ENCODE measurements at places on chromosomes 1 and 21.

DNA sequence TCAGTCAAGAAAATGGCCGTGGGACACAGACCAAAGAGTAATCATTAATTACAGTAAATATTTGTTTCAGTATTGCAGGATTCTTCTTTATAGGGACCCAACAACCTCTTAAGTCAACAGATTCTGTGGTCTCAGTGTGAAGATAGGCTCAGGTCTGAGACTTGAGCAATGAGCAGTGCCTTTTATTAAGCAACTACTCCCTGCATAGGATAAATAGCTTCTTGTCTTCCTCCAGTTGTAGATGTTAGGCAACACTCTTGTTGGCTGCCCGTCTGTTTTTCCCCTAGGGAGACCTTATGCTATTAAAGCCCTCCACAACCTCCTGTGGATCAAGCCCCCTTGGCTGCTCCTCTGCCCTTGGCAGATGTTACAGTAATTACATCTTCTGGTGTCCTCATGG lies 1.8 kb upstream of the OMA1 start:
- peaks cover 3% of the 10 kb centered on the region for H3K4me1 ChIP-seq
- no peaks in the 10 kb centered on the region for H3K27me3 ChIP-seq
- H3K36me3 ChIP-seq = no peaks in the 10 kb centered on the region
- no peak overlapping the region for H3K27ac ChIP-seq
- no peak for DNase-seq

GRCh38 chr1:15958111-15958510 lies 17.8 kb downstream of the ZBTB17 start:
- no peaks in the 10 kb centered on the region for H3K27me3 ChIP-seq
- H3K36me3 ChIP-seq = peaks cover 9% of the 10 kb centered on the region
- no peak for DNase-seq
- H3K27ac ChIP-seq = no peak overlapping the region

DNA sequence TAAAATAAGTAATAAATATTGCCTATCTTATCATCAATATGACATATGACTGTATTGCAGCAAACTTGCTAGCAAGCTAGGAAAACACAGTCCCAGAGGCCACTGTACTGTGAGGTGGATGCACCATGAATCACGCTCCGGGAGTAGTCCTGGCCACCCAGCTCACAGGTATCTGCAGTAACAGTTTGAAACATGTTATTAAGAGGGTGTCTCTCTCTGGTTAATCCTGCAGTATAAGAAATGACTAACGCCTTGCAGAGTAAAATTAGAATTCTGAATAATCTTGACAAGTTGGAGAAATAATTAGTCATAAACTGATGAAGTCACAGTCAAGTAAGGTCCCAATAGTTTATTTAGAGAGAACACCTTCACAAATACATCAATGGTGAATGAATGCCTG lies 34.0 kb upstream of the DPT start:
- DNase-seq = no peak
- H3K27ac ChIP-seq = no peak overlapping the region
- no peaks in the 10 kb centered on the region for H3K4me1 ChIP-seq
- no peak overlapping the region for H3K4me3 ChIP-seq
- no peaks in the 10 kb centered on the region for H3K27me3 ChIP-seq

- H3K27me3 ChIP-seq = no peaks in the 10 kb centered on the region
- H3K27ac ChIP-seq = no peak overlapping the region
- no peak for DNase-seq
- H3K4me1 ChIP-seq = no peaks in the 10 kb centered on the region
Observed at GRCh38 chr1:222275001-222275728, 272.7 kb downstream of the HHIPL2 start.
